ENCODE measurements at places on chromosomes 3 and 15.

DNA sequence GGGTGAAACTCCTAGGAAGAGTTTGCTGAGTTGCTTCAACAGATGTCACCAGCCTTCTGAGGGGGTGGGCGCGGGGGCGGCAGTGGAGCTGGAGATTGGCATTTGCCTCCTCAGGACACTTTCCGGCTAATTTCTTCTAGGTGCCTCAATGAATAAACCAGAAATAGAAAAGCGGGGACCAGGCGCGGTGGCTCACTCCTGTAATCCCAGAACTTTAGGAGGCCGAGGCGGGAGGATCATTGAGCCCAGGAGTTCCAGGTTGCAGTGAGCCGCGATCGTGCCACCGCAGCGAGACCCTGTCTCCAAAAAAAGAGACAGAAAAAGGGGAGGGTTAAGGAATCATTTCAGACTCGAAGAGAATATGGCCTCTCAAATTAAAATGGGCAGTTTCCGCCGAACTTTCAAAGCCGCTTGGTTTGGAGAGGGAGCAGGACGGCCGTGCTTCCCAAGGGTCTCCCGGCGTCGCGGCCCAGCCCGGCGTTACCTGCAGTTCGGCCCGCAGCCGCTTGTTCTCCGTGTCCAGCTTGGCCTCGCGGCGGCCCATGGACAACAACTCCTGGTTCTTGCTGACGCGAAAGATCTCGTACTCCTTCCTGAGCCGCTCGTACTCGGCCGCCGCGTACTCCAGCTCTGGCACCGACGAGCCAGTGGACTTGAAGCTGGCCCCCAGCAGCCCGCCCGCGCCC, 587 bp downstream of the NPHP3 start:
- DNase-seq = no peak

DNA sequence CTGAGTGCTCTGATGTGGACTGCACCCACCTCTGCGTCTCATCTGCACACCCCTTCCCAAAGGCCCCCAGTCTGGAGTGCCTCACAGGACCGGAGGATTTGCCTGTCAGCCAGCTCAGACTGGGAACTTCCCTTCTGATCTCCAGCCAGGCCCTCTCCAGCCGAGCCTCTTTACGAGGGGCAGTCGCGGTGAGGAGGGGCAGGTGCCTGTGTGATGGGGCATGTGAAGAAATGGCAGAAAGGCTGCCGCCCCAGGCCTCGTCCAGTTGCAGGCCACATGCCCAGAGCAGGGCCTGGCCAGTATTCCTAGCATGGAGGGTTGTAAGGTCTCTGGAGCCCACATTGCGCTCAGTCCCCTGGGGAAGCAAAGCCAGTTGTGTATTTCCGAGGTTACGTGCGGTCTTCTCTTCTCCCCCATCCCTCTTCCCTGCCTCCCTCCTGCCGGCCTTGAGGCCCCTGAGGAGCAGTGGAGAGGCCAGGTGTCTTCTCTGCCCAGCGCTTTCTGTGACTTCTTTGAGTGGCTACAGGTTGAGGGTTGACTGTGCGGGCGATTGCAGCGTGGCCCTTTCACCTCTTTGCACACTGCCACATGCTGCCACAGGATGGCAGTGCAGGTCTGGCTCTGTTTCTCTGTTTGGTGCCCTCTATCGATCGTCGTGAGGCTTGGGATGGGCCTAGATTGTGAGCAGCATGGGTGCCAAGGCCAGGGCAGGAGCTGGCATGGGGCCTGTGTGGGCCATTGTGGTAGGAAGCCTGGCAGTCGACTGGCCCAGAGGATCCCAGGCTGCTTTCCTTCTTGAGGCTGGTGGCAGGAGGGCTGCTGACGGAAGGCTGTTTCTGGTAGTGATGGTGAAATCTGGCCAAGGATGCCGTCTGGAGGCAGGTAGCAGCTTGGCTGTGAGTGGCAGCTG, 5.3 kb downstream of the CLK3 start:
- peak; percentile 58 for DNase-seq

- DNase-seq = no peak
These were observed 92.8 kb downstream of the CCNL1 start for GRCh38 chr3:157067114-157067513.

- DNase-seq = no peak
These were observed 1030.4 kb upstream of the CADM2 start for GRCh38 chr3:83928391-83928790.

- DNase-seq = peak; percentile 36
These were observed 138.1 kb downstream of the TMCO5A start for GRCh38 chr15:38072348-38073177.

- no peak for DNase-seq
These were observed at the start of gene IL17RD for GRCh38 chr3:57164657-57165573. TSS of gene IL17RD (minus strand) at chr3:57165353. CDS start at chr3:57165286, 67 bp downstream.

- DNase-seq = no peak
These were observed 191.1 kb downstream of the GREM1 start for GRCh38 chr15:32908872-32909271.

GRCh38 chr3:100756441-100756840, 47.1 kb downstream of the TFG start:
- no peak for DNase-seq

- DNase-seq = no peak
These were observed 231.8 kb downstream of the UACA start for GRCh38 chr15:70531576-70531975.

GRCh38 chr3:66836363-66837152, 161.5 kb upstream of the KBTBD8 start:
- no peak for DNase-seq
